ENCODE measurements at places on chromosomes 12 and 14. TPM values are rescaled to one million over a fixed set of nuclear protein-coding genes. Genes with fewer than 3 reads are reported as not detected.

LBHD2 gene
- not detected for total RNA-seq

GLIPR1L1 gene
- total RNA-seq = not detected

TOMM20L gene
- not detected for total RNA-seq

CACNA2D4 gene
- 5.0 TPM for total RNA-seq

NTS gene
- not detected for total RNA-seq

RIMBP2 gene
- total RNA-seq = not detected

PTPN21 gene
- total RNA-seq = not detected

ZNF10 gene
- 65.5 TPM for total RNA-seq

LRP6 gene
- total RNA-seq = 2.1 TPM

DNA sequence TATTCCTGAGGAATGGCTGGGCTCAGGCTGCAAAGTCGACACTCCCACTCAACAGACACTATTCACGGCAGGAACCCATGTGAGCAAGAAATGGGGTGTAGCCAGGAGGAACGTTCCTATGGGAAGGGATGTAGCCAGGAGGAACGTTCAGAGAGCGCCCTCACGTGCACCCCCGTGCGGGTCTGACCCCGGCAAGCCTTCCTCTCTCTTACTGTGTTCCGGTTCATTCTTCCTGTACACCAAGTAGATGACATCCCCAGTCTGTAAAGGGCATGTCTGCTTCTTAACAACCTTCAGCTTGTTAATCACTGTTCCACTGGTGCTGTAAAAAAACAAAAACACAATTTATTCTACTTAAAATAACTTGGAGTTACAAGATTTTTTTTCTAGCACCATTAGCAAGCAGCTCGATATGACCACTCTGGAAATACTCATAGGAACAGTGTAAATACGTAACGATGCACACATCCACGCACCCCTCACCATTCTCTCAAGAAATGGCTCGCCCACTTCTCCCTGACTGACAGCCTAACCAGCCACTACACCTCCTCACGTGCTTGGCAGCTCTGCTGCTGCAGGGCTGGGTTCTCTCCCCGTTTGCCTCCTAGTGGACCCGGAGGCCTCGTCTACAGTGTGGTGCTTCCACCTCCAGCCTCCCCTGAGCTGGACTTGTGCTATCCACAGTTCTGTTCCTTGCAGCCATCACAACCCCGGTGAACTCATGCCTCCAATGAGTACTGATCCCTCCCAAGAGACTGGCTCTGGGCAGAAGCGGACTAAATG is 15.1 kb downstream of the CHFR start:
- no peak for DNase-seq

- DNase-seq = no peak
Measured at GRCh38 chr12:92121826-92122225, 23.8 kb downstream of the BTG1 start.

DNA sequence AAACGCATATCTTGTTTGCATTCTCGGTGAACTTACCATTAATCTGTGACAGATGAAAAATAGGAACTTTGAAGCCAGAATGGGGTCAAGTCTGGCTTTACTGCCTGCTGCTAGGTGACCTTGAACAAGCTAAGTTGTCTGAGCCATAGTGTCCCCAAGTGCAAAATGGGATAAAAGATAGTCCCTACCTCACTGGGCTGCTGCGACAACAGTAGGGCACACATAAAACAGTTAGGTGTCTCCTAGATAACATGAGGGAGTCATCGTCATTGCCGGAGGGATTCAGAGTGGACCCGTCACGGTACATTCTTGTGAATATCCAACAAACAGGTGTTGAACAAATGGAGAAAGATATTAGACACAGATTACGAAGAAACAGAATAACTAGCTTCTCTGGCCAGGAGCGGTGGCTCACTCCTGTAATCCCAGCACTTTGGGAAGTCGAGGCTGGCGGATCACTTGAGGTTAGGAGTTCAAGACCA is 71.2 kb downstream of the NINJ2 start:
- no peak for DNase-seq

- DNase-seq = no peak
Measured at GRCh38 chr12:70619471-70620152, 17.6 kb downstream of the PTPRB start.

DNA sequence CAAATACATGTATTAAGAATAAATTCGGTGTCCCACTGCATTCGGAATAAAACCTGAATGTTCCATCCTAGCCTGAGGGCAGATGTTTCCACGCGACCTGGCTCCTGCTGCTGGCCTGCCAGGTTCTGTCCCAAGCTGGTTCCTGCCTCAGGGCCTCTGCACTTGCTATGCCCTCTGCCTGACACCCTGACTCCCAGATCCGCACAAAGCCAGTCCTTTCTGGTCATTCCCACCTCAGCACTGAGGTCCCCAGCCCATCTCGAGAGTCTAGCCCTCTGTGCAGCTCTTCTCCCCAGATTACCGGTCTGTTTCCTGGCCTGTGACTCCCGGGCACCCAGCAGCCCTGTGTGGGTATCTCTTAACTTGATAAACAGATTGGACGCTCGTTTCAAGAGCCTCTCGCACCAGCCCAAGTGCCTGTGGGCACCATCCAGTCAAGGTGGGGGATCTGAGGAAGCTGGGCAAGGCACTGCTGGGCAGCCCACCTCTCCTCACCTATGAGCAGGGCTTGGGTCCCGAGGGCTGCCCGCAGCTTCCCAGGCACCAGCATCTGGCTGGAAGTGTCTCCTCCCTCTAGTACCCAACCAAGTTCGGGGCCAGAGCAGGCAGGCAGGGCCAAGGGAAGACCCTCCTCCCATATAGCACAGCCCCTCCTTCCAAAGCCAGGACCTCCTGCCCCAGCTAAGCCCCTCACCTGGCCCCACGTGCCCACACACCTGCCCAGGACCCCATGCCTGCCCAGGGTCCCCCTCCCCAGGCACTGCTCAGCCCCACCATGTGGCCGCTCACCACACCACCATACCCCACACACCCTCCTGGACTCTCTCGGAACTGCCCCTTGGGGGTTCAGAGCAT is 132.2 kb downstream of the NCOR2 start:
- no peak for DNase-seq

DNA sequence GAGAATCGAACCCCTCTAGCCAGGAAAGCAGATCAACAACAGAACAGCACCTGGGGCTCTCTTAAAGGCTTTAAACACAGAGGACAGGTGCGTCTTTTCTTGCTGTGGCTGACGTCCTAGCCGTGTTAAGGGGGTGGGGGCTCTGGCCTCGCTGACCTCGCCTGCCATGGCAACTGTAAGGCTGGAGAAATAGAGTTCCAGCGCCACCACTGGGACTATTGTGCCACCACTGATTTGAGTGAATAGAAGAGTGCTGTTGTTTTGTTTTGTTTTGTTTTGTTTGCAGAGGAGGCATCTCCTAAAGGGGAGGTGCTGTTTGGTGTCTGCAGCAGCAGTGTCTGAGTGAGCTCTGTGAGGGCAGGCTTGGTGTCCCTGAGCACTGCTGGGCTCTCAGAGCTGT is 34.2 kb upstream of the PRMT8 start:
- DNase-seq = no peak

- no peak for DNase-seq
Measured at GRCh38 chr12:70948236-70948975, 27.9 kb upstream of the PTPRR start.

DNA sequence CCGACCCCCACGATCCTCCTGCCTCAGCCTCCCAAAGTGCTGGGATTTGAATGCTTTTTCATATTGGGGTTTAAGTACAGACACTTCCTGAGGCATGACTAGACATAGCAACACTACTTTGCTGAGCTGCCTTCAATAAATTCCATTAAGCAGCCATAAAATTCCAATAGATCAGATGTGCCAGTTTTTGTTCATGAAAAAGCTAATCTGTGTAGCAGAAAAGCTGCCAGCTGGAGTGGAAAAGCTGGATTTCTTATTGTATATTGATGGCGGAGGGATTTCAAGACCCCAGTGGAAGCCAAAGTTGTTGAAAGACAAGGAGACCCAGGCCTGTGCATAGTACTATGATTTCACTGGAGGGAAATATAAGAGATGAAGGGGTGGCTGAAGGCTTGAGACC is 209.0 kb upstream of the NUDT4 start:
- DNase-seq = no peak

DNA sequence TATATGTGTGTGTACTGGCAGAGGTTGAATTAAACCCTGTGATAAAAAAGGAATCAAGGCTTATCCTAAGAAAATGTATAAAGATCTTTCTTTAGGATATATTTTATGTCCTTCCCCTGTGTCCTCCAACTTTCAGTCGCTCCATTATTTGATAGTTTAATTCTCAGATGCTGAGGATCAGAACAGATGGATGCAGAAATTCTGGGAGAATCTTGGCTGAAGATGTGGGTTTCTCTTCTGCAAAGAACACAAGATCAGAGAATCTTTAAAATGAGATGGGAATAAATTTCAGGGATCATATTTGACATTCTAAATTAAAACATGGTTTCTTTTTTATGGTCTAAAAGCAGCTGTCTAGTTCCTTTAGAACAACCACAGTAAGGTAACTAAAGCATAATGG is 37.9 kb downstream of the LRFN5 start:
- DNase-seq = no peak

DNA sequence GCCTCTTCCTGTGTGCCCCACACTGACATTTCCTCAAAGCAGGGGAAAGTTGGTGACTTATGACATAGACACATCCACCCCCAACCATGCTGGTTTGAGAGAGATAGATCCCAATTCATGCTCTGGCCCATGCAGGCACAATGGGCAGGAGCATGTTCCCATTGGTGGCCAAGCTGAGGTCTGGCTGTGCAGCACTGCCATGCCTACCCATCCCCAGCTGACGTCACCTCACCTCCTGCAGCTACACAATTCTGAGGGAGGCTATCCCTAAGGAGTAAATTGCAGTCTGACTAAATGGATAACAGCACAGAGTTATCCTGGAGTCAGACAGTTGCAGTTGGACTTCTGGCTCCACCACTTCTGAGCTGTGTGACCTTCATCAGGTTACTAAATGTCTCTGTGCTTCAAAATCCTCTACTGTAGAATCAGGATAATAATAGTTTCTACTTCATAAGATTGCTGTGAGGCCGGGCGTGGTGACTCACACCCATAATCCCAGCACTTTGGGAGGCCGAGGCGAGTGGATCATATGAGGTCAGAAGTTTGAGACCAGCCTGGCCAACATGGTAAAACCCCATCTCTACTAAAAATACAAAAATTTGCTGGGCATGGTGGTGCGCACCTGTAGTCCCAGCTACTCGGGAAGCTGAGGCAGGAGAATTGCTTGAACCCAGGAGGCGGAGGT is 323.9 kb downstream of the BCL11B start:
- no peak for DNase-seq

GRCh38 chr14:58650857-58651256 is 13.1 kb downstream of the DACT1 start:
- no peak for DNase-seq

DNA sequence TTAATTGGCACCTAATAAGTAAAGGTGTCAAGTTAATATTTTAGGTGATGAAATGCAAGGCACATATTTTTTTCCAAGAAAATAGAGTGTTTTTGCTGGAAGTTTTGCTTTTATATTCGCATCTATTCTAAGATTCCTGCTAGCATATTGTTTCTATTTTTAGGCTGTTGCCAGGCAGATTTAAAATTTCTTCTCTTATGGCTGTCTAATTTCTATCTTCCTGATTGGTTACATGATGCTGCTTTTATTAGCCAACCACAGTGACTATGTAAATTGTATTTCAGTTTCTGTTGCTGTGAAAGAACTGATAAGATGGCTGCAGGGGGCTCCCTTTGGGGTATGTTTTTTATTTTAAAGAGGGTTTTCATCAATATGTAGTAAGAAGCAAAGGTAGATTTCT is 42.7 kb downstream of the ATF7IP start:
- no peak for DNase-seq

DNA sequence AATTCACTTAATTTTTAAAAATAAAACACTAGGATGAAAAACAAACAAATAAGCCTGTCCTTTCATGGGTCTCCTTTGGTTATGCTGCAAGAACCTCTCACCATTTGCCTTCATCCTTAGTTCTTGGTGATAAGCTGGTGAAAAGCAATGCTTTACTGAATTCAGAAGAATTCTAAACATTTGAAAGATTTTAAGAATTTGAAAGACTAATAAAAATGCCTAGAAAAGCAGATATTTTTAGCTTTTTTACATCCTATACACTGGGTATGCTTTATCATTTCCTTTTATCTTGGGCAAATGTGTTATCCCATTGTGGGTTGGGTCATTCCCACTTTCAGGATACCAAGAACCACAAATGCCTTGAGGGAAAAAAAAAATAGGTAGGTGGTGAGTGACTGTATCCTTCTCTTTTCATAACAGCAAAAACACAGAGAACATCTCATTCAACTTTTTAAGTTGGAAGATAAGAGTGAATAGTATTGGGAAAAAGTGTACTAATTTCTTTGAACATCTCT is 197.1 kb upstream of the ABCD2 start:
- no peak for DNase-seq

- no peak for DNase-seq
Measured at GRCh38 chr12:64525461-64526160, 73.7 kb downstream of the TBK1 start.

GRCh38 chr12:116153983-116154382 is 123.5 kb downstream of the MED13L start:
- no peak for DNase-seq

GRCh38 chr12:16520328-16520727 is 85.6 kb downstream of the LMO3 start:
- no peak for DNase-seq

- DNase-seq = no peak
Measured at GRCh38 chr12:106073179-106073578, 65.6 kb downstream of the NUAK1 start.

DNA sequence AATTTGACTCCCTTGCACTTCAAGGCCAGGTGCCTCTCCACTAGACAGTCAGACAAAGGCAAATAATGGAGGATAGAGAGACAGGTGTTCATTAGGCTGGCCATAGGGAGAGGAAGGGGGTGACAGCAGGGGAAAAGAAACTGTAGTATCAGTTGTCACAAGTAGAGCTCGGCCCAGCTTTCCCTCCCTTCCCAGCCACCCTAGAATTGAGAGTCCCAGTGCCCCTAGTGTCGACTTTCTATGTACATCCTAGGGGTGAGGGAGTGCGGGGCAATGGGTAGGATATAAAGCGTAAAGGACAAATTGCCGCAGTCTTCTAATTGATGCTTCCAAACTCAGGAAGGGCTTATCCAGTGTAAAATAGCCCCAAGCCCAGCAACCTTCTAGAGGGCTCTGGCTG is 39.0 kb downstream of the BAZ2A start:
- DNase-seq = no peak

All from CD8-positive, alpha-beta T cell (primary cell).